ENCODE measurements at places on chromosomes 5 and 9. TPM values are rescaled to one million over a fixed set of nuclear protein-coding genes. Genes with fewer than 3 reads are reported as not detected.

Gene PLAC8L1
- not detected for total RNA-seq

Gene PFDN1
- total RNA-seq: 95.8 TPM

DNA sequence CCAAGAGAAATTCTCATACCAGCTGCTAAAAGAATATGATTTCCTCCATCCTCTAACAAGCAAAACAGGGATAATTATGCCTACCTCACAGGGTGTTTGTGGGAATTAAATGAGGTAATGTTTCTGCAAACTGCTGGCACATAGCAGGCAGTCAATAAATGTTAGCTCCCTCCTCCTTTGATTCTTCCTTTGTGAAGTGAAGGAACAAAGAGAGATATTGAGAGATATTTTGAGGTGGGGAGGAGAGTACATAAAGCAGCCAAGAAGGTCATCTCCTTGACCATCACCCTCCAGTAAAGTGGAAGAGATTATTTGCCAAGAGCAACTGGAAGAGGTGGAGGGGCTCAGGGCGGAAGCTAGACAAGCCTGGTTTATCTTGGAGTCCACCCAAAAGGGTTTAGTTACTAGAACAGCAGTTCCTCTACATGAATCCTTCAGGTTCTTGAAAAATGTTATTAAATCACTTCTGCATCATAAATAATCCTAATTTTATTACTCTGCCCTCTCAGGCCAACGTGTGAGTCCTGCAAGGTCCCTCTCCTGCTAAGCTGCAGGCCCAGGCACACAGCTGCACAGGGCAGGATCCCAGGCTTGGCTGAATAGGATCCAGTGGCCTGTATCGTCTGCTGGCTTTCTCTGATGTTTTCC, 35.0 kb upstream of the TLE1 start:
- DNase-seq: no peak

GRCh38 chr5:142323480-142324135, 1.2 kb downstream of the SPRY4 start:
- DNase-seq: peak; percentile 39

DNA sequence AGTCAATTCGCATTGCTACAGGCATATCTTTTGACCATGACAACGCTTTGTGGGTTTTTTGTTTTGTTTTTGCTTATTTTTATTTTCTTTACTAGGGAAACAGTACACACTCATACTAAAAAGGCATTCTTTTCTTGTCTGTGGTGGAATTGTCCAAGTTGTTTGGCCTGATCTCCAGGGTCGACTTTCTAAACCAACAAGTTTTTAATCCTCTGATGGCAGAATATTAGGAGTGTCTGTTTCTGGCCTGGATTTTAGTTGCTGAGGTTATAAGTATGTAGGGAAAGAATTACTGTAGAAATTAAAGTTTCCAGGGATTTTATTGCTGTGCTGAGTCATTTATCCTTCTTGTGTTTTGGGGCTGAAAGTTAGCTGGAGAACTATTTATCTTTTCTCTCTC, 218.5 kb downstream of the TAF11L14 start:
- no peak for DNase-seq

DNA sequence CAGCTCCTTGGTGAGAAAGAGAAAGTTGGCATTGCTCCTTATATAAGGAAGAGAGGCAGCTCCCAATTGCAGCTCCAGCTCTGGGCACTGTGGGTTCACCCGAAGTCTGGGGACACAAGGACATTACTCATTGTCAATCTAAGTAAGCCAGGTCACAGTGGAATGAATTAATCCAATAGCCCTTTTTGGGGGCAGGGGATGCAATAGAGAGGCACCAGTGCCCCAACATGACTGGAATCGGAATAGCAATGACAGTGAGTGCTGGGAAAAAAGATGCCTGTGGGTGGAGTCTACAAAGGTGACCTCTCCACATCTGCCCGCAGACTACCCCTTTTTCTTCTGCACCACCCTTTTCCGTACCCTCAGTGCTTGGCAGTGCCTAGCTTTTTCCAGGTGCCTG, 11.1 kb upstream of the NEUROG1 start:
- DNase-seq: no peak

- DNase-seq: peak; percentile 86
These were observed 475 bp upstream of the GOLM1 start for GRCh38 chr9:86099701-86100364.

All from GM23248 (cell line).